ENCODE measurements at places on chromosomes 2 and 18.

- DNase-seq, result no peak
These were observed 27.5 kb upstream of the EPAS1 start for GRCh38 chr2:46269544-46270273.

- DNase-seq, result no peak
These were observed 450.2 kb downstream of the PLCL1 start for GRCh38 chr2:198254536-198255090.

GRCh38 chr18:7605705-7606104 lies 38.6 kb downstream of the PTPRM start:
- no peak for DNase-seq

DNA sequence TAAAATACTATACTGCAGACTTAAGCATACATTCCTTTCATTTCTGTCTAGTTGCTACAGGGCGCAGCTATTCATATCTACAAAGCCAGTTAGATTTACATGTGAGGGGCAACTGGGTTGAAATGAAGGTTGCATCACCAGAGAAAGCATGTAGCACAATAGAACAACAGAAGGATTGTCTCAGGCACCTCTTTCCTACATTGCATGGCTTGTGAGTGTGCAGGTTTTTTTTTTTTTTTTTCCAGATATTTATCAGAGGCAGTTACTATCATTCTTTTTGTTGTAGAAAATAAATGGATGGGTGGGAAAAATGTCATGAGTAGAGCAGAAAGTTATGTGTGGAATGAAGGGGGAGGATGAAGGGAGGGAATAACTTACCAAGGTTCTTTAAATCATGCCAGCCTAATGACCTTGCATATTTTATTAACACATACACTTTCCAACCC lies 86.8 kb downstream of the ERBB4 start:
- DNase-seq, result no peak

- no peak for DNase-seq
These were observed 5.9 kb downstream of the MDH1 start for GRCh38 chr2:63594660-63595059.

- no peak for DNase-seq
These were observed 72.6 kb downstream of the UGP2 start for GRCh38 chr2:63914311-63914710.

GRCh38 chr2:71882949-71883472 lies 264.7 kb downstream of the CYP26B1 start:
- DNase-seq, result peak; percentile 74

- no peak for DNase-seq
These were observed 3.0 kb downstream of the PAX8 start for GRCh38 chr2:113275556-113276215.

DNA sequence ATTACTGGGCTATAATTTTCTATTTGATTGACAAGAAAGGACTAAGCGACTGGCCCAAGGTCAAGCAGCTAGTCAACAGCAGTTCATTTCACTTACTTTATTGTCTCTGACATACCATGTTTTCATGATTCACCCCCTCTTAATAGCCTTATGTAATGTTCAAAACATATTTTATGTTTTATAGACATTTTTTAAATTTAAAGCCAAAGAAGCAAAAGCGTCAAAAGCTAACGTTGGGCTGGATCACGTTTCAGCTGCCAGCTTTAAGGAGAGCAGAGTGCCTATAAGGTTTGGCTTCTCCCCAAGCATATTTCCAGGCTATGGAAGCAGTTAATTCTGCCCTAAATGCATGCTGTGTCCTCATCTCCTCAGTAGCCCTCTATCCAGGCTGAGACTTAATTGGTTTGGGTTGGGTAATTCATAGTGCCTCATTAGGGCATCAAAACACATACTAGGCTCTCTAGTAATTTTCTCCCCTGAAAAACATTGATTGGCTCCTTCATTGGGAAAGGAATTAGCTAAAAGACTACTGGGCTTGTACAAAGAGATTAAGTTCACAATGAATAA lies 94.8 kb upstream of the CREB1 start:
- DNase-seq, result no peak

DNA sequence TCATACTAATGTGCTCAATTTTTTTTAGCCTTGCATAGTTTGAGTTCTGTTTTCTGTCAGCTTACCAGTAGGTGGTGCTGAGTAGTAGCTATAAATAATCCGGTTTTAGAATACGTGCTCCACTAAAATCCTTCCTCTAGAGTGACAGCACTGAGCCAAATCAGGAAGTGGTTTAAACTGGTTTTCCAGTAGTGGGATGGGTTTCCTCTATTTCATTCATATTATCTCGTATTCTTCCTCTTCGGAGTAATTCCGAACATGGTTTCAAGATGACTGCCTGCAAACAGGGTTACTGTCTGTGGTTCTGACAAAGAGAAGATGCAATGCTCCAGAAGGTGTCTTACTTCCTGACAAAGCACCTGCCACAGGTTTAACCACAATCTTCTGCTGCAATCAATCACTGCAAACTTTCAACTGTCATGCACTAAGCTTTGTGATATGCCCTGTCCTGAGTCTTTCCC lies 496.9 kb upstream of the VRK2 start:
- DNase-seq, result no peak

GRCh38 chr2:55115761-55116597 lies 65.7 kb upstream of the RTN4 start:
- DNase-seq, result no peak

- DNase-seq, result no peak
These were observed 10.5 kb downstream of the COPS8 start for GRCh38 chr2:237096201-237096600.

- peak; percentile 90 for DNase-seq
These were observed 61.4 kb upstream of the RTN4 start for GRCh38 chr2:55111570-55112228.

- DNase-seq, result no peak
These were observed 642.3 kb upstream of the SYT4 start for GRCh38 chr18:43919551-43919950.

- DNase-seq, result no peak
These were observed 641.7 kb downstream of the NR4A2 start for GRCh38 chr2:155690785-155691184.

- DNase-seq, result no peak
These were observed 338.9 kb downstream of the ZEB2 start for GRCh38 chr2:144181001-144181400.

GRCh38 chr2:95056461-95057459 lies 31.3 kb downstream of the MAL start:
- no peak for DNase-seq

All from NCI-H2171 treated with DMSO at 0.1 percent for 48 hours (cell line).